Stimulated activated CD8-positive, alpha-beta memory T cell treated with anti-CD3 and anti-CD28 coated beads, Interleukin-2, amount 100 ng/mL, for 48 hours (primary cell): ENCODE measurements at places on chromosomes 4 and X.

GRCh38 chrX:109475174-109475891 lies 6.6 kb downstream of the GUCY2F start:
- DNase-seq, result no peak

DNA sequence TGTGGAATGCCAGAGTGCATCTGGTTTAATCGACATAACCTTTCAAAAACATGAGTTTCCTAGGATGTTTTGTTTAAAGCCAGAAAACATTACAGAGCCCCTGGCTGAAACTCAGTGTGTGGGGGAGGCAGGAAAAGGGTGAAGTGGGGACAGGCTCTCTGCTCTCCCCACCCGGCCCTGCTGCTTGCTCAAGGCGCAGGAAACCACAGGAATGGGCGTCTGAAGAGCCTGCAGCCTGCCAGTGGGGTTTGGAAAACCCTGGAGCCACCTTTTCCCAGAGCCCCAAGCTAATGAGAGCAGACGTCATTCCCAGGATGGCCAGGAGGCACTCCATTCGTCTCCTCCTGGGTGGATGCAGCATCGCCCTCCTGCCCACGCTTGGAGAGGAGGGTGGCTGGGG lies 240.6 kb downstream of the AFAP1 start:
- no peak for DNase-seq

DNA sequence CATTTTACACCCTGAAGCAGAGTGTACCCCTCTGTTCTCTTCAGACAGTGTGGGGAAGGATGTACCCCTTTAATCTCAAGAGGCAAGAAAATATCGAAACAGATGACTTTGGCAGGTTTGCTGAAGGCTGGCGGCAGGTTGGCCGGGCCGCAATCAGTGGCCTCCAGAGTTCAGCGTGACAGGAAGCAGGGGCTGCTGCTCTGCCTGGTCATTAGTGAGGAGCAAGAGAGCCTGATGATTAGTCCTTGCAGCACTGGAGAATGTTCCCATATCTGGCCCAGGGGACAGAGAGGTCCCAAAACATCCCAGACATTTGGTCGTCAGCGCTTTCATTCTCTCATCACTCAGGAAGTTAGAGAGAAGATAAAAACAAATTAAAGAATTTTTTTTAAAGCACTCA lies 352.8 kb downstream of the SPRY1 start:
- no peak for DNase-seq

DNA sequence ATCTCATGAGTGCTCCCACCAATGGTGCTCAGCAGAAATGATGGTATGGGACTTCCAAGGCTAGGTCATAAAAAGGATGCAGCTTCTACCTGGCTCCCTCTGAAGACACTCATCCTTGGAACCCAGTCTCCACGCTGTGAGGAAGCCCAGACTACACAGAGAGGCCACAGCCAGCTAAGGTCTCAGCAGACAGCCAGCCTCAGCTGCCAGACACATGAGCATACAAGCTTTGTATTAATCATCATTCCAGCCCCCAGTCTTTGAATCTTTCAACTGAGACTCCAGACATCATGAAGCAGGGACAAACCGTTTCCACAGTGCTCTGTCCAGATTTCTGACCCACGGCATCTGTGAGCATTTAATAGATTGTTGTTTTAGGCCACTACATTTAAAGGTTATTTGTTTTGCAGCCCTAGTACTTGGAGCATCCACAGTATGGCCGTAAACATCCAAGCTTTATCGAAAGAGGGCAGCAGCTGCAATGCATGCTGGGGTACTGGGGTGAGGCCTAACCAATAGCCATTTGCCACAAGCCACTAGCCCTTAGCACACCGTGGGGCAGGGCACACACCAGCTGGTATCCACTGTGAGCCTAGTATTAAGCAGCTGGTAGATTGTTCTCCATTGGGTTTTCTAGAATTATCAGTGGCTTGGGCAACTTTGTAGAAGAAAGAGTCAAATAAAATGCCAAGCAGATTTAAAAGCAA lies 449.1 kb downstream of the BCOR start:
- no peak for DNase-seq

DNA sequence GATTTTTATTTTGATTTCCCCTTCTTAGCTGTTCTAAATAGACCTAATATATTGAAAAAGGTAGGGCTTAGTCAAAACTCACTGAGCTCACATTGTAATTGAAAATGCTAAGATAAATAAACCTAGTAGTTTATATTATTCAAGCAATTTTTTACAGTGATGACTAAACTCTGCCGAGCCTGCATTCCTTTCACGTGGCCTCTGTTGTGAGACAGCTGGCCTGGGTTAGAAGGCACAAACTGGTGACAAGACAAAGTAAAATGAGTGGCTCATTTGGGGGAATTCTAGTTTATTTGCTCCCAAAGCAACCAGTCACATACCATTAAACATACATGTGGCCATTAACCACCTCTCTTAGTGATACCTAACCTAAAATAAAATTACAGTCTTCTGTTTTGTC lies 169.4 kb upstream of the TEX13C start:
- DNase-seq, result no peak

DNA sequence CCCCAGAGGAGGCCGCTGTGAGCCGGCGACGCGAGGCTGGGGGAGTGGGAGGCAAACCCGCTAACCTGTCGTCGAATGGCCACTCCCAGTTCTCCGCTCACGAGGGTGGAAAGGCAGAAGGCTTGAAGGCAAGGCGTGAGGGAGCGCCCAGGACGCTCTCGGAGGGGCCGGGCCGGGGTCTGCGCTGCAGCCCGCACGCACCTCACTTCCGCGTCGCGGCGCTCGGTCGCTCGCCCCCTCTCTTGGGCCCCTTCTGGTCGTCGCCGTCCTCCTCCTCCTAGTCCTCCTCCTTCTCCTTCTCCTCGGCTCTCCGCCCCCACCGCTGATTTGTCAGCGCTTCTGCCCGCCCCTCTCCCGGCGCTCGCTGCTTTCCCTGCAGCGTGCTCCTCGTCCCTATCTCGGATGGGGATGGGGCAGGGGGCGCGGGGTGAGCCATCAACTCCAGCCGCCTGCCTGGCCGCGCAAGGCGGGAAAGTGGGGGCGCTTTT lies at the start of gene SNCA:
Gene SNCA (minus strand): TSS at position 265 of the 488 bp plus-strand sequence. CDS start 1,494 bp downstream, outside the sequence.
- no peak for DNase-seq

GRCh38 chr4:154741922-154742850 lies 1.6 kb upstream of the LRAT start:
- DNase-seq, result no peak

GRCh38 chr4:99965674-99966350 lies 15.7 kb upstream of the H2AZ1 start:
- DNase-seq, result no peak

DNA sequence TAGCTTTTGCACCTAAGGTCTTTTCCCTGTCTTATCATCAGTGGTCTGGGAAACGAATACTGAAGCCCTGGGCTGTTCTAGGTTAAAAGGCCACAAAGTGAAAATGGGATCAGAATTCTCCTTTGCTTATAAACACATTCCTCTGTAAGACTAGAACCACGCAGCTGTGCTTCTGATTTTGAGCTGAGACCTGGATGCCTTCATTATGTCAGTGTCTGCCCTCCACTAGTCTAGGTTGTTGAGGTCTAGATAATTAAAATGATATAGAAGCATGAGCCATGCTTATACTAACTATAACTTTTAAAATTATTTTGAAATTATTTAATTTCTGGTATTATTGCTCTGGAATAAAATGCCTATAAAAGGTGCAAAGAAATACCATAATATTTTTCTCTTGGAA lies 403.9 kb downstream of the ADGRL3 start:
- no peak for DNase-seq

DNA sequence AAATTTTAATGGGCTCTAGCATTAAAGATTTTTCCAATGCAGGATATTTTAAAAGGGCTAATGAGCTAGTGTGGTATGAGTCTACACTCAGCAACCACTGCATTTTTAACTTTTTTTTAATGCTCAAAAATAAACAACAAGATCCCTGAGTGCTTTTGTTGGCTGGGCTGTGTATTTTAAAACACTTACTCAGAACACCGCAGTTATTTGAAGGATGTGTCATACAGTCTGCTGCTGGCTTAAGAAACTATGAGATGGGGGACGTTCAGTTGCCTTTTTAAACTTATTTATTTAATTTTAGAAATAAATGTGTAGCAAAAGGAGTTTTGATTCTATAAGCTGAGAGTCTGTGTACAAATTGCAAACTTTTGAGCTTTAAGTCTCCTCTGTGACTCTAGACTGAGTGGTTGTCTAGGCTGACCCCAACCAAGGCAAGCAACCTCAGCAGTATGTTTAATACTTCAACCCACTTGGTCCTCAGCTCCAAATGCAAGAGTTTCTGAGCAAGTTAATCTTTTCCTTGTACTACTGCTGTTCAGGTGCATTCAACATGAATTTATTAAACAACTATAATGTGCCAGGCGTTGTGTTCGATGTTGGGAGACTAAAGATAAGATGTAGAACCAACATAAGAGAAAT lies 278.6 kb upstream of the DIPK2B start:
- DNase-seq, result no peak

- DNase-seq, result no peak
These were observed 43.7 kb downstream of the SAT1 start for GRCh38 chrX:23826653-23827052.

GRCh38 chr4:7857238-7857701 lies 82.4 kb downstream of the AFAP1 start:
- no peak for DNase-seq

GRCh38 chr4:53450773-53451172 lies 73.3 kb downstream of the FIP1L1 start:
- no peak for DNase-seq

DNA sequence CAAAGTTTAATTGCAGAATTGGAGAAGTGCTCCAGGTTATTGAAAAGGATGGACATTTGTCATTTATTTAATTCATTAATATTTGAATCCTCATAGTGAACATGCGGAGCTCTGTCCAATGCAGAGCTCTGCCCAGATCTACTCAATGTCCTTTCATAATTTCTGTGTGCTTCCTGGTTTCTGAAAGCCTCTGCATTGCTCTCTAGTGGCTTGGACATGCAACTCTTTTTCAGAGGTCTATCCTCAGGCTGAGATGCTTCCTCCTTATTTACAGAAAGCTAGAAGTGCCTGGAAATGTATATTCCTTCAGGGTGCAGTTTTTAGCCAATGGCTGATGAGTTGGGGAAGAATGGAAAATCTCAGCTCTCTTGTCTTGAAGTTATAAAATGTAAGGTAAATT lies 786.1 kb upstream of the AADAT start:
- DNase-seq, result no peak

- DNase-seq, result no peak
These were observed 160.1 kb upstream of the FSTL5 start for GRCh38 chr4:162323919-162324318.

- no peak for DNase-seq
These were observed 723.7 kb upstream of the AGA start for GRCh38 chr4:178165951-178166308.

DNA sequence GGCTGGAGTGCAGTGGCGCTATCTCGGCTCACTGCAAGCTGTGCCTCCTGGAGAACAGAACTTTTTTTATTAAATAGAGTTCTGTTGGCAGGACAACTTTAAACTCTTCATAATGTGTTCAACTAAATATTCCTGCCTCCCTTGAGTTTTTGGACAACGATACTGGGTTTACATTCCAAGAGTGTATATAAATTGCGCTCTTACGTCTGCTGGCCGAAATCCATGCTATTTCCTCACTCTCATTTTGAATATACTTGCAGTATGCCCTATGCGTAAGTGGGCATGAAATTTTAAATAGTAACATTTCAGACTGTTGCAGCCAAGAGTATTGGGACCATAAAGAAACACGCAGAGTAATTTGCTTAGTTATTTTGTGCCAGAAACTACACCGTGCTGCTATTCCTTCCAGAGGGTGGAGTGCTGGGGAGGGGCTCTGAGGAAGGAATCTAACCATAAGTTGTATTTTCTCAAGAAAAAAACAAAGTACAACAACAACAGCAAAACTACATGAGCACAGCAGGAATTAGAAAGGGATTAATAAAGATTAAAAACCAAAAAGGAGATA lies 480.0 kb downstream of the NLGN4X start:
- DNase-seq, result no peak

- DNase-seq, result no peak
These were observed 73.1 kb downstream of the CC2D2A start for GRCh38 chr4:15542760-15543159.

- no peak for DNase-seq
These were observed at the start of gene NKX6-1 for GRCh38 chr4:84498935-84499623. Gene NKX6-1, minus strand, starts transcription at chr4:84499292. Its CDS starts 1,064 bp downstream, at chr4:84498228.

DNA sequence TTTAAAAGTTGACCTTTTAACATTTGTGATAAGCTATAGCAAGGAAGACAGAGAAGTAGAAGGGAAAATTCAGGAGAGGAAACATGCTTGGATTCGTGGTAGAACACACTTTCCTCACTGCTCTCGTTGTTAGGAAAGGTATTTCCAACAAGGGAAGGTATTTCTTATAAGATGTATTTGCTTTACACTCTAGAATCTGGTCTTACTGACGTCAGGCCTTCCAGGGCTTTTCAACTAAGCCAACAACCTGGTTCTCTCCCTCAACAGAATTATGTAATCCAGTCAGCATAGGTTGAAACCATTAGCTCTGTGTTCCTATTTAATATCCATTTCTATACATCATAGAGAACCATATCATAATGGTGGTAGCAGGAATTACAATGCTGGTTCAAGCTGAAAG lies 241.9 kb downstream of the SLC39A8 start:
- DNase-seq, result no peak

GRCh38 chr4:62528874-62529273 lies 1328.7 kb downstream of the ADGRL3 start:
- no peak for DNase-seq

DNA sequence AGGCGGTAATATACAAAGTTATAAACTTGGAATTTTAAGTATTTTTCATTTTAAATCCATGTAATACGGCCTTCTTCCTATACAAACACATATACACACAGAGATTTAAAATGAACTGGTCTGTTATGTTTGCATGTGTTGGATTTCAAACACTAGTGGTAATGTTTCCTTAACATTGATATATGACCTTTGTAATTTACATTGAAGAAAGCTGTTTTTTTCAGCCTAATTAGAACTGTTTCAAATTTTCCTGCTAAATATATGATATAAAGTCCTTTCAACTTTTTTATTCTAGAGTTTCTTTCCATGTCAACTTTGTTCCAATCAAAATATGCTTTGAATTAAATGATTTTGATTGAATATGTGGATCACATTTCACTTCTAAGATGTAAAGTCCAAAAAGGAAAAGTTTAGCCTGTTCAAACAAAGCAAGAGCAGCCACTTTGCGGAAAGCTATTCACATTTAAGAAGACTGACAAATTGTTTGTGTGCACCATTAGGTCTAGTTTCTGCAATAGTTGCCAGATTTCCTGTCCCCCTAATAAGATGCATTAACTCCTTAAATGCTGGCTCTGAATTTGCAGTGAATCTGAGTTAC lies 226.0 kb upstream of the MAB21L2 start:
- DNase-seq, result no peak

DNA sequence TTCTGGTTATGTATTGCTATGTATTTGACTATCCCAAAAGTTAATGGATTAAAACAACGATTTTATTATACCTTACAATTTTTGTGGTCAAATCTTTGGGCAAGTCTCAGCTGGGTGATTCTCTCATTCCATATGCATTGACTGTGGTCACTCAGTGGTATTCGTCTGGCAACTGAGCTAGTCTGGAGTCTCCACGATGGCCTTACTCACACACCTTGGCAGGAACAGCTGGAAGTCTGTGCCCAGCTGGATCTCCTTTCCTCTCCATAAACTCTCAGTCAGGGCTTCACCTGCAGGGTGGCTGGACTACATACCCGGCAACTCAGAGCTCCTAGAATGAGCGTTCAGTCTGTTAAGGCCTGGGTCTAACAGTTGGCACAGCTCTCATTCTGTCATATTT lies 141.1 kb upstream of the WDFY3 start:
- DNase-seq, result no peak
